ENCODE measurements at places on chromosomes 13 and 19. TPM values are rescaled to one million over a fixed set of nuclear protein-coding genes. Genes with fewer than 3 reads are reported as not detected.

DNA sequence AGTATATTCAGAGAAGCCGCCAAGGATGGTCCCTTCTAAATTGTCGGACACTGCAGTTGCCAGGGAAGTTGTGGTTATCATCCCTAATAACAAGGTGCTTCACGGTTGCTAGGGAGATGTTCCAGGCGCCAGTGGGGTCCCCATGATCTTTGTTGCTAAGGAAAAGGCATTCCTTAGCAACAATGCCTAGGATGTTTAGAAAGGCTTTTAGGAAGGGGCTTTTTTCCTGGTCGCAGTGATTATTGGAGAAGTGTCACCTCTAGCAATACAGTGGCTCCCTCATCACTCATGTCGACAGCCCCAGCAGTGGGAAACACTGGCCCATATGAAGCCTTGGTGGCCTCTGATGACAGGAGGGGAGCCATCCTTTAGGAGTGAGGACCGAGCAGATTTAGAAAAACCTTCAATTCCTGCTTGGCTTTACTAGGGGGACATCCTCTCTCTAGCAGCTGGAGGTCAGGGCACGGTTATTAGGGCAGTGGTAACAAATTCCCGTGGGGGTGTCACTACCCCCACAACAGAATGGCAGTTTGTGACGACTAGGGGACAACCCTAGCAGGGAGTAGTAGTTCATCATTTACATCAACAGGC is 6.4 kb upstream of the TMC4 start:
- no peak for DNase-seq

- DNase-seq = no peak
These were observed 129.5 kb downstream of the ATP8A2 start for GRCh38 chr13:25501231-25501630.

DNA sequence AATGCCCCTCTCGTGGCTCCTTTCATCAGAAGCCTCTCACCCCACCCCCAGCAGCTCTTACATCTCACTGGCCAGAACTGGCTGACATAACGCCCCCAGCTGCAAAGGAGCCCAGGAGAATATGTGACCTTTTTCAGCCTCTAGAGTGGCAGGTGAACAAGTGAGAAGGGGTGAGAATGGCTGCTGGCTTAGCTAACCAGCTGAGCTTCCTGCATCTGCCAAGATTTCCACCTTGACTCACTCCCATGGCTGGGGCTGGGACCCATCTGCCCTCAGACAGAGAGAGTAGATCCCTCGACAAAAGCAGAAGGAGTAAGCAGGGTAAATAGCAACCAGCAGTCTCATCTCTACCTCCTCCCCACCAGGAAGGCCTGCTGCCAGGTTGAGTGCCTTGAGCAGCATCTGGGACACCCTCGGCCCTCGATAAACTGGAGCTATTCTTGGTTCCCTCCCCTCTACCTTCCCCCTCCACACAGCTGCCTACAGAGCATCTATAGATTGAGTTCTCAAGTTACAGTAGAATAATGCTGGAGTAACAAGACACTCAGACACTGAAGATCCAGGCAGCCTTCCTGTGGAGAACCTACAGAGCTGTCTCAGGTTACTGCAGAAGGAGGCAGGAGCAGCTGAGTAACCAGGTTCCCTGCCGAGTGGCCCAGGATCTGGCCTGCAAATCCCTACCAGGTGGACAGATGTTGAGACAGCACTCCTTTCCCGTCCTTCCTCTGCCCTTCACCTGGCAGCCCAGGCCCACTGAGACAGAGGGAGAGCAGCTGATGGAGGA is 15.5 kb downstream of the KASH5 start:
- DNase-seq = no peak

GRCh38 chr19:50427997-50428425 is 4.7 kb upstream of the MYBPC2 start:
- DNase-seq = peak; percentile 91

DNA sequence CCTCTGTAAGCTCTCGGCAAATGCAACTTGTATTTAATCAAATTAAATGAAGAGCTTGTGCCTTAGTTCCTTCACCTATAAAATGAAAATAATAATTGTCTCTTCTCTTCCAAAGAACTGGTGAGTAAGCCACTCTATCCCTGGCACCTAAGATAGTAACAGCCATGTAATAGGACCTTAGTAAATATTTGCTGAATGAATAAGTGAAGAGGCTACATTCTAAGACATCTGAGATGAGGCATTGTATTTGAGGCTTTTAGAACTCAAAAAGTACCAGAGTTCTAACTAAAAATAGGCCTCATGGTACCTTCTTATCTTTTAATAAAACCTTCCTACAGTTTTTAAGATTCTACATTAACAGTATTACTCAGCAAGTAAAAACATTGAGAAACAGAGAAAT is 17.3 kb upstream of the DCLK1 start:
- DNase-seq = no peak

DNA sequence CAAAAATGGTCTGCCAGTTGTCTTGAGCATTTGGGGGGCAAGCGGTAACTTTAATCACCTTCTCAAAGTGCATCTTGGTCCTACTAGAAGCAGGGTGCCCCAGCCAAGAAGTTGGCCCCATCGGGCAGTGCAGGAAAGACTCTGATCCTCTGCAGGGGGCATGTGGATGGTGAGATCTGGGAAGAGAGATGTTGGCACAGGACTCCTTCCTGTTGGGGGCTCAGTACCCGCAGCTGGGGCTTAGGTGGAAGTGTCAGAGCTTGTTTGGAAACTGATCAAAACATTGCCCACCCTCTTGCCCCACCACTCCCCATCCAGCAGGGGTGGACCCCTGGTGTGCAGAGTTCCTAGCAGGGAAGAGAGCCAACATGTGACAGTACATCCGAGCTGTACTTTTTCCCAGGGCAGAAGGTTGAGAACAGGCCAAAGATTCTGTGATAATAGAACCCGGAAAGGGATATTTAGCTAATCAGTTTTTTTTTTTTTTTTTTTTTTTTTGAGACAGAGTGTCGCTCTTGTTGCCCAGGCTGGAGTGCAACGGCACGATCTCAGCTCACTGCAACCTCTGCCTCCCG is 8.8 kb downstream of the RRAS start:
- DNase-seq = peak; percentile 67

DNA sequence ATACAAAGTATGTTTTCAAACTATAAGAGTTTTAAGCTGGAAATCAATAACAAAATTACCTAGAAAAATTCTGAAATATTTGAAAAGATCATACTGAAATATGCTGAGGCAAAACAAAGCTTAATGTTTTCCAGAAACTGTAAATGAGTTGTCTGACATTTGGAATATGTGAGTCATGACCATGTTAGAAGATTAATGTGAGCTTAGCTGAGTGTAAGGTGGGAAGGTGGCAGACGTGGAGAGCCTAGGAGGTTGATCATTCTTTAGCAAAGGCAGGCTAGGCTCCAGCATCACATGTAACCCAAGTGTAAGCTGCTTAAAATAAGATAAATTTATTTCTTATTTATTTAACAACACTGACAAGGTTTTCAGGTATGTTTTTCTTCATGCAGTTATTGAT is 2086.1 kb upstream of the PCDH20 start:
- no peak for DNase-seq

GRCh38 chr13:34523406-34523805 is 418.7 kb upstream of the NBEA start:
- DNase-seq = no peak

GRCh38 chr19:13929956-13930355 is 8.3 kb downstream of the PODNL1 start:
- DNase-seq = no peak

DNA sequence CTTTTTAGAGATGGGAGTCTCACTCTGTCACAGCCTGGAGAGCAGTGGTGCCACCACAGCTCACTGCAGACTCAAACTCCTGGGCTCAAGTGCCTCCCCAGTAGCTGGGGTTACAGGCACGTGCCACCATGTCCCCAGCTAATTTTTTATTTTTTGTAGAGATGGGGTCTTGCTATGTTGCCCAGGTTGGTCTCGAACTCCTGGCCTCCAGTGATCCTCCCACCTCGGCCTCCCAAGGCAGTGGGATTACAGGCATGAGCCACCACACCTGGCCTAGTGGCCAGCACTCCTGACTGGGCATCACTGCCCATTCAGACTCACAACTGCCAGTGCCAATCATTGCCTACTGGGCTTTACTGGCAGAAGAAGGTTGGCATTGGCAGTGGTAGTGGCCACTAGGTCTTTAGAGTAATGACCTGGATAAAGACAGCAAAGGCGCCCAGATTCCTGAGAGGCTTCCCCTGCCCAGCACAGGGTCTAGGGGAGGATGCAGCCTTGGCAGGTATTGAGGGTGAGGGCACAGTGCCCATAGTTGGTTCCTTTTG is 26.8 kb upstream of the SLC7A10 start:
- DNase-seq = no peak

DNA sequence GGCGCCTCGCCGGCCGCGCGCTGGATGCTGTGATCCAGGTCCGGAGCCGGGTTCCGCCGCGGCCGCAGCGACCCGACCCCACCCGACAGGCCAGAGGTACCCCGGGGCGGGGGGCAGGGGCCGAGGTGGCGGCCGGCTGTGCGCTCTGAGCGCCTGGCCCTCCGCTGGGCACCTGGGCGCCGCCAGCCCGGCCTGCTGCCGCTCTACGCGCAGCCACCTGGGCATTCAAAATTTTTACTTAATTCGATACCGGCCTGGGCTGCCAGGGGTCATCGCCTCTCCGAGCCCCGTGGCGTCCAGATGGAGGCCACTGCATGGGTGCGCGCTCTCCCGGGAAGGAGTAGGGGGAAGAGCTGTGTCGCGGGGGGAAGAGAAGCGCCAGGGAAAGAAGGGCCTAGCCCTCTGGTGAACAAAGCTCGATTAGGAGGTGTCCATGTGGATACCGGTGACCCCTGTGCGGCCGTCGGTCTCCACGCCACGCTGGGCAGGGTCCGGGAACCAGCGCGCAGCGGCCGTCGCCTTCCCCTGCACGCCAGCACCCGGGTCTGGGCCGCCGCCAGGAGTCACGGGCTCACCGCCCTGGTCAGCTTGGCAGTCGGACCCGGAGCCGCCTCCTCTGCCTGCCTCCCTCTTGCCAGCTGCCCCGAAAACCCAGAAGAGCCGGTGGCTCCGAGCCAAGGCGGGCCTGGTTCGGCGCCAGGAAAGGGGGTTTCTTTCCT is 666 bp downstream of the BIVM start:
- peak; percentile 68 for DNase-seq

DNA sequence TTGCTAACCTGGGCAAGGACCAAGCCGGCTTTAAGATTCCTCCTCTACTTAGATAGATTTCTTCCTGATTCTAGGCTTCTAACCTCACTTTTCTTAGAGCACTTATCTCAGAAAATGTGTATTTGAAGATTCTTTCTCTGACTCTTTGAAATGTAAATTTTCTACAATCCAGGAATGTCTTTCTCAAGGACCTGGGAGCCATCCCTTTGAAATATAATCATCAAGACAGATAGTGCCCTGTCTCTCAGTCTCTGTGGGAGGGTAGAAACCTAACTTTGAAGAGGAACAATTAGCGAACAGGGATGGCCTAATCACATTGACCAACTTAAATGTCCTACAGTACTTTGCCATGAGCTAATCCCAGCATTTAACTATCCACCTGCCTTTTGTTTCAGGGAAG is 1646.0 kb downstream of the PCDH9 start:
- no peak for DNase-seq

DNA sequence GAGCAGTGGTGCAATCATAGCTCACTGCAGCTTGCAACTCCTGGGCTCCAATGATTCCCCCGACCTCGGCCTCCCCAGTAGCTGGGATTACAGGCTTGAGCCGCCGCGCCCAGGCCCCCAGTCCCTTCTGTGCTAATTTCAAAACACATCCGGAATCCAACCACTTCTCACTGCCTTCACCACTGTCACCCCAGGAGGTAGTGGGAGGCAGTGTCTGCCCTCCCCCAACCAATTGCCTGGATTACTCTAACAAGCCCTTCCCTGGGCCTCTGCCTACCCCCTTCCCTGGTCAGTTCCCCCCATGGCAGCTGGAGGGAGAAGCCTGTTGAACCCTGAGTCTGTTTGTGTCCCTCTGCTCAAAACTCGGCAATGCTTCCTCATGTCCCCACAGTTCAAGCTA is 2.3 kb downstream of the PRAM1 start:
- no peak for DNase-seq

DNA sequence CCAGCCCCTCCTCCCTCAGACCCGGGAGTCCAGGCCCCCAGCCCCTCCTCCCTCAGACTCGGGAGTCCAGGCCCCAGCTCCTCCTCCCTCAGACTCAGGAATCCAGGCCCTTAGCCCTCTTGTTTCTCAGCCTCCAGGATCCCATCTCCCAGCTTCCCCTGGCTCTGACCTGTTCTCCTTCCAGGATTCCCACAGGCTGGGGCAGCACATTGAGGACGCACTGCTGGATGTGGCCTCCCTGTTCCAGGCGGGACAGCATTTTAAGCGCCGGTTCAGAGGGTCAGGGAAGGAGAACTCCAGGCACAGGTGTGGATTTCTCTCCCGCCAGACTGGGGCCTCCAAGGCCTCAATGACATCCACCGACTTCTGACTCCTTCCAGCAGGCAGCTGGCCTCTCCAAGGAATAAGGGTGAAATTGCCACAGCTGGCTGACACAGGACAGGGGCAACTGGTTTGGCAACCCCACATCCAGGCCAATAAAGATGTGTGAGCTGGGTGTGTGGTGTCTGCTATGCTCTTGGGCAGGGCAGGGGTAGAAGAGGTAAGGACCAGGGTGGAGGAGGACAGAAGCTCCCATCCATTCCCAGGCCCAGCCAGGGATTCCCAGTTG is 22.4 kb downstream of the CPT1C start:
- no peak for DNase-seq

DNA sequence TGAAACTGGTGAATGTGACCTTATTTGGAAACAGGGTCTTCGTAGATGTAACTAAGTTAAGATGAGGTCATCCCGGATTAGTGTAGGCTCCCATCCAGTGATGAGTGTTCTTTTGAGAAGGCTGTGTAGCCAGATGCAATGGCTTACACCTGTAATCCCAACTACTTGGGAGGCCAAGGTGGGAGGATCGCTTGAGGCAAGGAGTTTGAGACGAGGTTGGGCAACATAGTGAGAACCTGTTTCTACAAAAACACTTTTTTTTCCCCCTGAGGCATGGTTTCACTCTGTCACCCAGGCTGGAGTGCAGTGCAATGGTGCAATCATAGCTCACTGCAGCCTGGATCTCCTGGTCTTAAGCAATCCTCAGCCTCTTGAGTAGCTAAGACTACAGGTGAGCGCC is 36.4 kb downstream of the FBN3 start:
- no peak for DNase-seq

PSG1 gene
- polyA plus RNA-seq = not detected

HCN2 gene
- 0.58 TPM for polyA plus RNA-seq

SHANK1 gene
- under 0.01 TPM for polyA plus RNA-seq

PRR22 gene
- polyA plus RNA-seq = 5.1 TPM

PRRG2 gene
- 14.2 TPM for polyA plus RNA-seq

ZGLP1 gene
- 8.9 TPM for polyA plus RNA-seq

RASAL3 gene
- 8.1 TPM for polyA plus RNA-seq

MAP1S gene
- 19.4 TPM for polyA plus RNA-seq

ZNF763 gene
- polyA plus RNA-seq = 2.4 TPM

Data from small intestine (tissue), 16 donors.